Fibroblast of skin of right quadriceps (primary cell): ENCODE measurements at places on chromosomes 3 and 15.
A peak's percentile ranks its signal among the peaks of the same experiment; 100 is the strongest.

DNA sequence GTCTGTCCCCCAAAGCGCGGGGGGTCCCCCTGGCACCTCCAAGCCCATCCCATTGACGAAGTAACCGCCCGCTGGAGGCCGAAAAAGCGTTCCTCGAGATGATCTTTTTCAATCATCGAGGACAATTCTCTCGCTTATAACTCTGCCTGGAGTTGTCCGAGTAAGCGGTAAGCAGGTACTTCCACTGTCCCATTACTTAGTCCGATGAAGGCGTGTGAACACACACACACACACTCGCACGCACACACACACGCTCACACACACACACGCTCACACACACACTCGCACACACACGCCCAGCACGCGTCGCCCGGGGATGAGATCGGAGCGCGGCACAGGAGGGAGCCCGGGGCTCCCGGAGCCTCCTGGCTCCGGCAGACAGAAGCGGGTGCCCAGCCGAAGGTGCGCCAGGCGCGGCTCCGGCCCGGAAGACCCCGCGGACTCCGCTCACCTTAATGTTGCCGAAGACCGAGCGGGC, 430 bp downstream of the SLCO2A1 start:
- peak; percentile 37 for DNase-seq

GRCh38 chr3:21056293-21056692, 694.7 kb downstream of the ZNF385D start:
- DNase-seq = no peak

DNA sequence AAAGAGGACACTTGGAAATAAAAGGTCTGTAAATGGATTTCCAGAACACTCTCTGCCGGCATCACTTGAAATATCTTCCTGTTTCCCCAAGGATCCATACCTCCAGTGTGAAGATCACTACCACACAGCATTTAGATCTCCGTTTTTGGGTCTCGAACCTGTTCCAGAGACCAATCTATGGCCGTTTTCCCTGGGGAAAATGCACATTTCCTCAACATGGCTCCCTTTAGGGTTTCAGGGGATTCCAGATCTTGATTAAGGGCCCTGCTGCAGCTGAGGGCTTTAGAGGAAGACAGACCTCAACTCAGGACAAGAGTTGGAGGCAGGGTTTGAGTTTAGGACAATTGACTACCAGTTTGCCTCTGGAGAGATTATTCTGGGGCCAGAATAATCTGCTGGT, 2.1 kb downstream of the CTSH start:
- no peak for DNase-seq

DNA sequence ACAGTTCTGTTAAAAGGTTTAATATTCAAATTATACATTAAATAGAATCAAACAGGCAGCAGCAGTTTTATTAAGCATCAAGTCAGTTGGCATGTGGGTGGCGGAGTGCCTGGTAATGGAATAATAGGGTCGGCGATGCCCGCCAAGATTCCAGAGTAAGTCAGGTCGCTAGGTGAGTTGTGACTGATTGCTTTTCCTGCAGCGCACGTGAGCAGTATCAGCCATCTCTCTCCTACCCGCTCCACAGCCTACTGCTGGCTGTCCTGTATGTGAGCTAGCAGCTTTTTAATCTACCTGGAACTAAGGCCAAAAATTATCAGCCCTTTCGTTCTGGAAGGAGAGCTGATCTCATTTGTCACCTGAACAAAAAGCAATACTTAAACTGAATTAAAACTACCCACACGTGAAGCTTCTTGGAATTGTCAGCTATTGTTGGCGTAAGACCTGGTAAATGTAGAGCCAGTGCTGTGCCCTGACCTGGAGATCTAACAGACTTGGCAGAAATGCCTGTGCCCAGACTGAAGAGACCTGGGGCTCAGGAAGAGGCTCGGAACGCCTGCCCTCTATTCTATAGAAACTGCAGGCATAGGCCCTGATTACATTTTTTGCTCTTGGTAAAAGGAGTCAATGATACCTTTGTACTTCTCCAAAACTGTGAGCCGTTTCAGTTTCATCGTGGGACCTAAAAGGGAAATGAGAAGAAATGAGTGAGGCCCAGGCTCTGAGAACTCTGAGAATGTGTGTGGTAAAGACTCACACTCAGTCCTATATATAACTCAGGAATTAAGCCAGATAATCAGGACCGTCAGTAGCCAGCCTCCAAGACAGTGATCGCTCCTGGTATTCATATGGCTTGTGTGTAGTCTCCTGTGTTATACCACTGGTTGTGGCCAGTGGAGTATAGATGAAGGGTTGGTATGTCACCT, 21.9 kb downstream of the IDH3A start:
- DNase-seq = no peak

DNA sequence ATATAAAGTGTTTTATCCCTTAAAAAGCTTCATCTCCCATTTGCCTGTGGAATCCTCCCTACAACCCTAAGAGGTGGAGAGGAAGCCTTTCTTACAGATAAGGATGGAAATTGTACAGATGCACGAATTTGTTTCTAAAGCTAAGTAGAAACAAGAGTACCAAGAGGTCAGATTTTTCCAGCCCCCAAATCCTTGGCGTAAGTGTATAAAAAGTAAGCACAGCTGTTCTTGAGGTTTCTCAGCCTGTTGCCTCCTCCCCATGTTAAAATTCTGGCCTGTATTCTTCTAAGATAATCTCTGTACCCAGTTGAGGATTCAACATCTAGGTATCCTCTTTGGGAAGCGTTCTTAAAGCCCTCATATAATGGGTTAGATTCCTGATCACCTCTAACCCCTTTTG, 34.9 kb downstream of the RAB7A start:
- no peak for DNase-seq
